NCI-H526 treated with DMSO at 0.1 percent for 48 hours (cell line): ENCODE measurements at places on chromosomes 6 and 20.

GRCh38 chr20:4813076-4813862 lies 91.6 kb downstream of the PRND start:
- no peak for DNase-seq

DNA sequence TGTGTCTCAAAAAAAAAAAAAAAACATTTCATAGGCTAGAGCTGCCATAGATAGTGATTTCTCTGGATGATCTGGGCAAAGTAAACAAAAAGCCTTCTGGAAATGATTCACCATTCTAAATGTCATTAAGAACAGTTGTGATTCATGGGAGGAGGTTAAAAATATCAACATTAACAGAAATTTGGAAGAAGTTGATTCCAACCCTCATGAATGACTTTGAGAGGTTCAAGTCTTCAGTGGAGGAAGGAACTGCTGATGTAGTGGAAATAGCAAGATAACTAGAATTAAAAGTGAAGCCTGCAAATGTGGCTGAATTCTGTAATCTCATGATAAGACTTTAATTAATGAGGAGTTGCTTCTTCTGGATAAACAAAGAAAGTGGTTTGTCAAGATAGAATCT lies 26.8 kb upstream of the MMP24 start:
- DNase-seq, result no peak

DNA sequence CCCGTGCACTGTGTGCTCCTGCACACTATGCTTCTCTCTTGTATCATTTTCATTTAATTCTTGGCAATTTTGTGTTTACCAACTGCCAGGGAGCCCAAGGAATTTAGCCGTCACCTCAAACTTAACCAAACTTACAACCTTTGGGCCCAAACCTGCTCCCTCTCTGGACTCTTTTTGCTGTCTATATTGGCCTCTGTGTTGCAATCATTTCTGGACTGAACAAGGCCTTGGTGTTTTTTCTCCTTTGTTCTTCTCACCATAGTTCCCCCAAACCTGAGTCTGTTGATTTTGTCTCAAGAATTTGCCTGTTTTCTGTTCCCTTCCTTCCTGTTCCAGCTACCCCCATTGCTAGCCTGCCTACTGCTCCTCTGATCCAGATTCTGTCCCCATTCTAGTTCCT lies 19.2 kb downstream of the DCBLD1 start:
- DNase-seq, result no peak

GRCh38 chr6:119160911-119161310 lies 82.4 kb upstream of the FAM184A start:
- DNase-seq, result no peak

- no peak for DNase-seq
Measured at GRCh38 chr6:20705741-20706140, 171.5 kb downstream of the CDKAL1 start.

DNA sequence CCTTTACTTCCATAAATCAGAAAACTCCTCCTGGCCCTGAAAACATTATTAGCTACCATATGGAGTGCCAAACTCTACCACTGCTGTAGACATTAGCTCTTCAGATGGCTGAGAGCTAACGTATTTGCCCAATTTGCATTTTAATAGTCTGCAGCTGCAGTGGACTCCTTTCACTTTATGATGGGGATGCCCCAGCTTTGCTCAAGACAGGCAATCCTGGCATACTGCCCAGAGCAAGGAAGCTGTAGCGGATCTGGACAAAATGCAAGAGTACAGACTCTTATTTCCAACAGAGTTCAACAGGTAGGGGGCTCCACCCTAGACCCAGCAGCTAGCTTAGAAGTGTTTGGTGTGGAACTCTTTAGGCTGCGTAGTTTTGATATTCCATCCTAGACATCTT lies 246.7 kb downstream of the FOXC1 start:
- DNase-seq, result peak; percentile 94

DNA sequence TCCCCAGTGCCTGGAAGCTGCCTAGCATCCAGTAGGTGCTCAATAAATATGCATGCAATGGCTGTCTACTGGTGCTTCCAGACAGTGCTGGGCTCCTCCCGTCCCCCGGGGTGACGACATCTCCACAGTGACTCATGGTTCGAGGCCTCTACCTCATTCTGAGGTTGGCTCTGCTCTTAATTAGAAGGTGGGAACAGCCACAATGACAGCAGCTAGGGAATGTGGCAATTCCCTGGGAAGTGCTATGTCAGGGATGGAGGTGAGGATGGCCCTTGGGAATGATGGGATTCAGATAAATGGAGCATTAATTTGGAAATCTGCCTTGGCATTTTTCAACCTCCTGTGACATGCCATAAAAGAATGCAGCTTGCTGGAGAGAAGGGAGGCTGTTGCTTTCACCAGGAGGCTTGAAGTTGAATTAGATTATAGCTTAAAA lies 43.5 kb upstream of the NFATC2 start:
- DNase-seq, result no peak

GRCh38 chr6:3751077-3751729 lies at the start of gene PXDC1:
TSS of gene PXDC1 (minus strand) at chr6:3751713. CDS start at chr6:3751531, 182 bp downstream.
- no peak for DNase-seq

GRCh38 chr20:50472693-50473664 lies 37.2 kb upstream of the PTPN1 start:
- DNase-seq, result no peak

DNA sequence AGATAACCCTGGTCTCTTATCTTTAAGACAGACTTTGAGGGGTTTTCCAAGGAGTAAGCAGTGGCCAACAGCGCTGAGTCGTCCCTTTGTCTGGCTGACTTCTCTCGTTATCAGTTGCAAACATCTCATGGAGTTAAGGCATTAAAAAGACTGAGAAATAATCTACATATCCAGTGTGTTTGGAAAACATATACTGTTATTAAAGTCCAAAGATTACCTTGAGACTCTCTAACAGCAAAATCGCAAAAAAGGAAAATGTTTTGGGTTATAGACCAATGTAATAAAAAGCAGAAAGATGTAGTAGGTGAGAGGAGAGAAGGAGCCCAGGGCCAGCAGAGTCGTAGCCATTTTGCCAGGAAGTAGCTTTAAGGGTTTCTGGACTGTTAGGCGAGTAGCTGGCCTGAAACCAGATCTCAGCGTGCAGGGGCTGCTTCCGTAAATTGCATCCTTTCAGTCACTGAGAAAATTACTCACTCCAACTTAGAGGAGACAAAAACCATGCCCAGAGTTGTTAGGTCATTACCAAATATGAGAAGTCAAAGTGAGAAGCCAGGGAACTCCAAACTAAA lies 24.6 kb downstream of the MYLK4 start:
- no peak for DNase-seq

- DNase-seq, result no peak
Measured at GRCh38 chr20:41139227-41140093, 2.1 kb downstream of the PLCG1 start.

- peak; percentile 51 for DNase-seq
Measured at GRCh38 chr20:47389867-47390347, 33.4 kb upstream of the ZMYND8 start.

DNA sequence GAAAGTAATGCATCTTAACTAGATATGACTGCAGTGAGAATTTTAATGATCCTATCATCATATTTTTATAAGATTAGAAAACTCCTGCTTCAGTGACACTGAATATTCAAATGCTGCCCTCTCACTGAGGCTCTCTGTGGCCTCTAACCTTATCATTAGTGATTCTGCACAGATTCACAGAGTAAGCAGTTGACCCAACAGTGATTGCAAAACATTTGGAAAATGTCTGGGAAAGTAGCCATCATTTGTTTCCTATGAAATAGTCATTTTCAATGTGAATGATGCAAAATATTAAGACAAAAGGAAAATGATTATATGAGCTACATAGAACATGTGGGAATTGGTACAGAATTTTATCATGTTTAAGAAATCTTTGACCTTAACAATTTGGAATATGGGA lies 210.3 kb downstream of the TBX18 start:
- no peak for DNase-seq

GRCh38 chr6:73923905-73924485 lies 228.0 kb downstream of the CD109 start:
- DNase-seq, result no peak

- DNase-seq, result no peak
Measured at GRCh38 chr6:5046430-5046829, 38.7 kb upstream of the PPP1R3G start.

GRCh38 chr20:63830841-63831588 lies at the start of gene ZBTB46:
TSS of gene ZBTB46 (minus strand) at chr20:63831264. CDS start at chr20:63790757, 40,507 bp downstream.
- DNase-seq, result no peak

DNA sequence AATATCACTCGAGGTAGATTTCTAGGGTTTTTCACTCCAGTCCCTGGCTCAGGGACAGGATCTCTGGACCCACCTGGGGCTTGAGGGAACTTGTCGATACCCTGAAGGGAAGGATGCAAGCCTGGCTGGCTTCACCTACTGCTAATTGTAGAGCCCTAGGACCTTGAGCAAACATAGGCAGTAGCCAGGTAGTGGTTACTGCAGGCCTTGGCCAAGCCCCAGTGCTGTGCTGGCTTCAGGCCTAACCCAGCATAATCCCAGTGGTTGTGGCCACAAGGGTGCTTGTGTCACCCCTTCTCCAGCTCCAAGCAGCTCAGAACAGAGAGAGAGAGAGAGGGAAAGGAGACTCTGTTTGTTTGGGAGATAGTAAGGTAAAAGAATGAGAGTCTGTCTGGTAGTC lies 5.8 kb upstream of the MCM9 start:
- no peak for DNase-seq

DNA sequence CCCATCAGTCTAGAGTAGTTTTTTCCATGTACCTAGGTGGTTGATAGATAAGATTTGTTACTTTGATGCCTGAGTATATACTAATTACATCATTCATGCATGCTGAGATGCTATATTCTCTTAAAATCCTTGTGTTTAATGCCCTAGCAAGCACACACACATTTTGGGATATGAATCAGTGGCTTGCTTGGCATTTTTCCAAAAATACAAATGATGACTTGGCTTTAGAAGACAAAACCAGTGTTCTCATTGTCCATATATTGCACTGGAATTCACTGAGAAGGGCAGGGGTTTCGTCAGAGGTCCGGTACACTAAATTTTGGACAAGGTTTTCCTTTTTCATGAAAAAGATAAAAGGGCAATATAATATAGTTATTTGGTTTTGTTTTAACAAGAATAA lies 24.9 kb downstream of the GTPBP2 start:
- DNase-seq, result no peak

- no peak for DNase-seq
Measured at GRCh38 chr6:7087066-7087465, 20.7 kb upstream of the RREB1 start.
